Activated CD4-positive, alpha-beta T cell treated with anti-CD3 and anti-CD28 coated beads, Interleukin-10, Interleukin-2, amounts not matched to agents 100 ng/mL and 50 ng/mL, durations not matched to agents 16 hours and 8 hours (primary cell): ENCODE measurements at places on chromosomes 3 and 15.

GRCh38 chr15:33132722-33133345 is 61.7 kb downstream of the FMN1 start:
- DNase-seq: peak; percentile 24

GRCh38 chr3:99624496-99625236 is 13.7 kb upstream of the COL8A1 start:
- no peak for DNase-seq

DNA sequence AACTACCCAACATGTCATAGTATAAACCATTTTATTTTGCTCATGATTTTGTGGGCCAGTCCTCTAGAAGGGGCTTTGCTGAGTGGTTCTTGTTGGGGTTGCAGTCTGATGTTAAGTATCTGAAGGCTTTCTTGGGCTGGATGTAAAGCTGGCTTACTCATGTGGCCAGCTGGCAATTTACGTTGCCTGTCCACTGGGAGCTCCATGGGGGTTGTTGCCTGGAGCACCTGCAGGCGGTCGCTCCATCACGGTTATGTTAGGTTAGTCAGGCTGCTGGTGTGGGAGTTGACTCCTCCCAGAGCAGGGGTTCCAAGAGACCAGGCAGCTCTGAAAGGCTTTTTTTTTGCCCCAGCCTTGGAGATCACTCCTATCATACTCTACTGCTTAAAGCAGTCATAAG is 98.1 kb downstream of the NR1D2 start:
- no peak for DNase-seq

GRCh38 chr3:162269636-162270458 is 773.2 kb downstream of the OTOL1 start:
- no peak for DNase-seq

GRCh38 chr3:123396171-123397049 is 52.5 kb downstream of the ADCY5 start:
- DNase-seq: no peak

GRCh38 chr3:9476935-9477334 is 76.7 kb downstream of the LHFPL4 start:
- DNase-seq: no peak

GRCh38 chr3:112604536-112604935 is 36.4 kb downstream of the CCDC80 start:
- DNase-seq: peak; percentile 21

DNA sequence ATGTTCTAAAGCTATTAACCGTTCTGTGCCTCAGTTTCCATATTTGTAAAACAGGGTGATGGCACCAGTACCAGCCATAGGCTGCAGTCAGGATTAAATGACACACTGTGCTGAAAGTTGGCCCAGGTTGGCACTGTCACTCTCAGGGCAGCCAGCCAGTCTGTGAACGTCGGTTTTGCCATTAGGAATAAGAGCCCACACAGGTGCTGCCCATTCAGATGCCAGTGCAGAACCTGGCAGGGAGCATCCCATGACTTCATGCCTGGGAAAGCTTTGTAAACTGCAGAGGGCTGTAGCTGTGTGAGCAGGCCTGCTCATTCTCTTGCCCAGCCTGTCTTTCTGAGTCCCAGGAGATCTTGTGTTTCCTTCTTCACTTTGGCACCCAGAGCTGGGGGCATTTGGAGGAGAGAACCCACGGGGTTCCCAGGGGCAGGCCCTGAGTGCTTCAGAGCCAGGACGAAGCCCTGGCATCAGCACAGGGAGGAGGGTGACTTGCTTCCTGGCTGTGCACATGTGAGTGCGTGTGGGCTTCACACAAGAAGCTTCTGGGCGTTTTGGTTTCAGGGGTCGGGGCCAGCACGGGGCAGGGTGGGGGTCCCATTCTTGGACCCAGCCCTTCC is 46.9 kb downstream of the ZNF710 start:
- DNase-seq: no peak

- no peak for DNase-seq
These were observed 386.5 kb downstream of the SHQ1 start for GRCh38 chr3:72461787-72462186.

DNA sequence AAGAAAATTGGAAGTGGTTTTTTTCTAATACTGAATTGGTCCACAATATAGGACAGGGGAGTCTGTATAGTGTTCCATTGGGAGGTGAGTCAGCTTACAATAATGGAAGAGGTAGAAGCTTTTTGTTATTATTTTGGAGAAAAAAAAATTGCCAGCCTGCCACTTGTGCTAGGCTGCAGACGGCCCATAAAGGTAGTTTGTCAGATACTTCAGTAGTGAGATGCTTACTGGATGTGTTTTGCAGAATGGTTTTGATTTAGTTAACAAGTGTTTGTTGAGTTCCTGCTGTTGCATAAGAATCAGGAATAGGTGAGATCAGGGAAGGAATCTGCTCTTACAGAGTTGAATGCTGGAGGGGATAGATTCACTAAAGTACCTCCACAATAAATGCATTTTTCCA is 1.0 kb downstream of the DTWD1 start:
- no peak for DNase-seq

DNA sequence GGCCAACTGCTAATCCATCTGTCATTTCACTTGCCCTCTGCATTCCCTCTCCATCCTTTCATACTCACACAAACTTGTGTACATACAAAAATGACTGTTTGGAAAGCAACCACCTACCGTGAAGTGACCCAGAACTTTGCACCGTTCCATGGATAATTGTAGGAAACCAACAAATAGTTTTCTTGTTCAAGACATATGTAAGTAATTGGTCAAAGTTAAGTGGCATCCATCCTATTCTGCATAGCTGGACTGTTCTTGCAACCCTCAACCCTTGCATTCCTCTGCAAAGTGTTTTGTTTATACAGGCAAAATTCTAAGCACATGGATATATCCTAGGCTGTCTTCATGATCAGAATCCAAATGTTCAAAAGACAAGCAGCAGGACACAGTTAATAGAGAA is 592.5 kb downstream of the MECOM start:
- DNase-seq: no peak

DNA sequence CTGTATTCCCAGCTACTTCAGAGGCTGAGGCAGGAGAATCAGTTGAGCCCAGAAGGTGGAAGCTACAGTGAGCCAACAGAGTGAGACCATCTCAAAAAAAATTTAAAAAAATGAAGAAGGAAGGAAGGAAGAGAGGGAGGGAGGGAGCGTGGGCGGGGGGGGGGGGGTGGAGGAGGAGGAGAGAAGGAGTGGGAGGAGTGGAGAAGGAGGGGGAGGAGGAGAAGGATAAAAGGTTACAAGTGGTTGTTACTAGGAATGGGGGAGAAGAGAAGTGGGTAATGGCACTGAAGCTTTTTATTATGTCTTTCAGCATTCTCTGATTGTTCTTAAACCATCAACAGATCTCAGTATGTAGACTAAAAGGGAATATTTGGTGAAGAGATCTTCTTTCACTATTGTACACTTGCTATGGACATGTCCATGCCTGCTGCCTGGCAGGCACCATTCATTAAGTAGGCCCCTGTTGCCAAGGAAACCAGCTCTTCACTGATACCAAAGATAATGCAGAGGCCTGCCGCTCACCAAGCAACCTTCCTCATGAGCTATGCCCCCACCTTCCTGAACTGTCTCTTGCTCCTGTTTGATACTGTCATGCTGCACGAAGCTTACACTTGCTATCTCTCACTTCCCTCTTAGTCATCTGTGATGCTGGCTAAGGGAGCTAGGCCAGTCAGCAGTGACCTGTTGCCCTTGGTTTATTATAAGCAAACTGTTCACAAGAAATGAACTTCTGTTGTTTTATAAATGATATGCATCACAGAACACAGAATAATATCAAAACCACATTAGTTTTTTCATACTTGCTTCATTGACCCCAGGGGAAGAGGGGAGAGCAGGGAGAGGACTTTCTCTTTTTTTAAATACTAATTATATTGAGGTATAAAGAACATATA is 23.1 kb downstream of the EPM2AIP1 start:
- peak; percentile 54 for DNase-seq

DNA sequence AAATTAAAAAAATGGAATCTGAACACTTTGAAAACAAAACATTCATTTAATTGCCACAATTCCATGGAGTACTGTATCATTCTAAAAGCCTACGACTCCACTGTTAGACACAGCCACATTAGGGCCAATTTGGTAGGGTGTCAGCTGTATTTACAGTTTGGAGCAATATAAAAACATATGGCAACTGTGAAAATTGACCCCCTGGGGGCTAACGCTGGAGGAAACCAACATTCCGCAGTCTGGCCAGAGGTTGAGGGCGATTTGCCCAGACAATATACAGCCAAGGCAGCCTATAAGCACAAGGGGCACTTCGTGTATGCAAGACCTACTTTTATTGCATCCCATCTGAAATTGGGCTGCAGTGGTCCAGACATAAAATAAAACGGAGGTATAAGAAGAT is 476.5 kb upstream of the WNT5A start:
- no peak for DNase-seq

GRCh38 chr3:115832265-115832664 is 209.0 kb downstream of the GAP43 start:
- no peak for DNase-seq

DNA sequence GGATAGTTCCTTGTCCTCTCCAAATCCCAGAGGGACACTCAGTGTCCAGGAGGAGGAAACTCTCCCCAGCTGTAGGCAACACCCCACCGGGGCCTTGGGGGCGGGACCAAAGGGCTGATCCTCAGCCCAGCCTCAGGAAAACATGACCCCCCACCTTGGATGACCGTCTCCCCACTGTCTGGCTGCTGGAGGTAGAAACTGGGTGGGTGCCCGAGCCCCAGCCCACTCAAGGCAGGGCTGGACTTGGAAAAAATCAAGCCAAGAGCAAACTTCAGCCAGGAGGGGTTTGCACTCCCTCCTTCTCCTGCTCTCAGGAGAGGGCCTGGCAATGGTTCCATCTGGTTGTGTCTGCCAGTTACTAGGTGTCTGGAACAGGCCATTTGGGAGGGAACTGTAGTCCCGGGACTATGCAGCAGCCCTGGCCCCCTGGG is 3.6 kb upstream of the RASL12 start:
- no peak for DNase-seq

GRCh38 chr3:38722781-38723568 is 73.5 kb upstream of the SCN5A start:
- DNase-seq: no peak

GRCh38 chr15:28096670-28097431 is 2.3 kb downstream of the OCA2 start:
- no peak for DNase-seq

DNA sequence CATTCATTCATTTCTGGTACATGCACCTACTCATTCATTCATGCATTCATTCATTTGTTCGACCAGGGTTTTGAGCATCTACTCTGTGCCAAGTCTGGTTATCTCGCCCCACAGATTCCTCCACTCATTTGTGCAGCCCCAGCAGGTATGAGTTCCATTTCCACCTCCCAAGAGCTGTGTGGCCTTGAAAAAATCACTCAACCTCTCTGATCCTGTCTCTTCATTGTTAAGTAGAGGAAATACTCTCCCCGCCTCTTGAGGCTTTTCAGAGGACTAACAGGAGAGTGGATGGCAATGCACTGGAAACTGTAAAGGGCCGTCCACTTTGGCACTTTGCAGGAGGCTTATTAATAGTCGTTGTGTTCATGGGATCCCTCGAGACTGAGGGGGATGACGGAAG is 61.8 kb downstream of the CYP11A1 start:
- no peak for DNase-seq

DNA sequence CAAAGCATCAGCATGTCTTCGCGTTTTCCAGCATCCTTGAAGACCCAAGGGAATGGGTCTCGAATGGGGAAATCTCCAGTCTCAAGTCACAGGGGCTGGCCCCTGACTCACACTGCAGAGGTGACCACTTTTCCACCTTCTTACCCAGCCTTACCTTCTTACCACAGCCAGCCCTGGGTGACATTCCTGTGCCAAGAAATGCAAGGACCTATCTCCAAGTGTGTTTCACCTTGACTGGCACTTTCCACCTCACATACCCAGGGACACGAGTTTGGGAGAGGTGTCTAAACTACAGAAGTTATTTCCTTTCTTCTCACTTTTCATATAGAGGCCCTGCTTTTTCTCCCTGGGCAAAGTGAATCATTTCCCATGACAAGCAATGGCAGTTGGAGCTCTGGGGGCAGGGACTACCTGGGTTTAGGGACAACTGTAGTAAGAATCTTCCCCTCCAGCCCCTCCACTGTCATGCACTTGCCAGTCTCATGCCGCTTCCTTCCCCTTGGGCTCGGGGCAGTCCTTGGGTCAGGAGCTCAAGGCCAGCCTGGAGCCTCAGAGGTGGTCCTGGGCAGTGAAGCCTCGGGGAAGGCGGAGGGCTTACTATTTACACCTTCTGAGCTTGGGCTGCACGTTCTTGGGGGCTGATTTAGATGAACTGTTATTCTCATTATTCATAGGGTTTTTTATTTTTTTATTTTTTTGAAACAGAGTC is 16.8 kb downstream of the PAQR5 start:
- no peak for DNase-seq

- DNase-seq: no peak
These were observed 69.9 kb downstream of the COL8A1 start for GRCh38 chr3:99708207-99708745.

- DNase-seq: peak; percentile 38
These were observed 89.8 kb downstream of the LRRC3B start for GRCh38 chr3:26712211-26713026.

GRCh38 chr15:35118960-35119359 is 33.9 kb upstream of the NANOGP8 start:
- DNase-seq: no peak

DNA sequence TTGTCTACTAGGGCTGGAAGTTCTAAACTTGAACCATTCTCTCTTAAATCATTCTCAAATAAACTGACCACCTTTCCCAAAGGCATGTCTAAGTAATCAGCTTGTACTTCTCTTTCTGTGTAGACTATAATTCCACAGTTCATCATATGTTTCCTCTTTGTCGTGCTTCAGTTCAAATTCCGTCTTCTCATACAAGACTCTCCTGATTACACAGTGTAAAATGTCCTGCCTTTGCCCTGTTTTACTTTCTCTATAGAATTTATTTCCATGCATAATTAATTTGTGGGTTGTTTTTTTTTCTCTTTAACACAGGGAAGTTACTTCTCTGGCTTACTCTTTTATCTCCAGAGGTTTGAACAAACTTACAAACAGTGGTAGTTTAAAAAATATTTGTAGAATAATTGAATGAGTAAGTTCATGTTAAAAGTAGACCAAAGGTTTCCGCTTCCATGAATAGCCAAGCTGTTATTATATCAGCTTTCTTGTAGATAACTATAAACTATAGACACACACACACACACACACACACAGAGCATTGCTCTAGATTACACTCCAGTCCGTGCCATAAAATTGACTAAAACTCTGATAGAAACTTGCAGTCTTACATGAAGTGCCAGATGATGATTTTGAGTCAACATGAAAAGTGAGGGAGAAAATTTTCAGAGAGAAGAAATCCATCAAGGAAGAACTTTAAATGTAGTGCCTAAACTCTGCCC is 119.0 kb downstream of the SUCNR1 start:
- DNase-seq: no peak

- DNase-seq: no peak
These were observed 3.6 kb upstream of the LIMD1 start for GRCh38 chr3:45590822-45591546.

- DNase-seq: no peak
These were observed 12.3 kb upstream of the KPNA4 start for GRCh38 chr3:160577556-160578195.
